Placental epithelial cell (primary cell): ENCODE measurements at places on chromosomes 2 and 18. TPM values are rescaled to one million over a fixed set of nuclear protein-coding genes. Genes with fewer than 3 reads are reported as not detected.

Gene ST6GAL2
- total RNA-seq, result under 0.01 TPM in 2 replicates

Gene ANKRD30B
- total RNA-seq, result under 0.01 and 0.11 TPM in 2 replicates

Gene TUBA3E
- 0.22 and 0.39 TPM in 2 replicates for total RNA-seq

Gene FMNL2
- 42.0 and 42.5 TPM in 2 replicates for total RNA-seq

Gene CNOT9
- total RNA-seq, result 34.5 and 52.8 TPM in 2 replicates

Gene ST8SIA3
- total RNA-seq, result not detected in 2 replicates

Gene CD207
- not detected in 2 replicates for total RNA-seq

Gene QPCT
- total RNA-seq, result 47.6 and 60.9 TPM in 2 replicates

Gene CROCC2
- total RNA-seq, result not detected in 2 replicates

Gene RNF125
- 0.43 and 0.79 TPM in 2 replicates for total RNA-seq

Gene TMEM247
- not detected in 2 replicates for total RNA-seq

Gene FRZB
- not detected in 2 replicates for total RNA-seq

Gene ARMC9
- total RNA-seq, result 28.6 and 34.9 TPM in 2 replicates

Gene KIAA2012
- under 0.01 TPM in 1 of 2 replicates, not detected in the other for total RNA-seq

Gene CABYR
- 3.5 and 7.4 TPM in 2 replicates for total RNA-seq

Gene RASGRP3
- total RNA-seq, result not detected in 2 replicates

Gene HOXD1
- total RNA-seq, result not detected in 2 replicates

Gene FHL2
- 63.6 and 209 TPM in 2 replicates for total RNA-seq

Gene PLB1
- total RNA-seq, result 0.98 and 4.7 TPM in 2 replicates

Gene HOXD3
- not detected in 2 replicates for total RNA-seq

Gene ZNF512
- 19.5 and 22.8 TPM in 2 replicates for total RNA-seq

Gene ZSWIM2
- total RNA-seq, result not detected in 2 replicates

Gene REEP1
- total RNA-seq, result under 0.01 and 0.65 TPM in 2 replicates

Gene OSBPL6
- 1.2 and 1.6 TPM in 2 replicates for total RNA-seq

Gene STEAP3
- 0.39 and 5.2 TPM in 2 replicates for total RNA-seq

Gene ATP6V1B1
- total RNA-seq, result not detected in 2 replicates
